ENCODE measurements at places on chromosomes 3 and 15.
A peak's percentile ranks its signal among the peaks of the same experiment; 100 is the strongest.

DNA sequence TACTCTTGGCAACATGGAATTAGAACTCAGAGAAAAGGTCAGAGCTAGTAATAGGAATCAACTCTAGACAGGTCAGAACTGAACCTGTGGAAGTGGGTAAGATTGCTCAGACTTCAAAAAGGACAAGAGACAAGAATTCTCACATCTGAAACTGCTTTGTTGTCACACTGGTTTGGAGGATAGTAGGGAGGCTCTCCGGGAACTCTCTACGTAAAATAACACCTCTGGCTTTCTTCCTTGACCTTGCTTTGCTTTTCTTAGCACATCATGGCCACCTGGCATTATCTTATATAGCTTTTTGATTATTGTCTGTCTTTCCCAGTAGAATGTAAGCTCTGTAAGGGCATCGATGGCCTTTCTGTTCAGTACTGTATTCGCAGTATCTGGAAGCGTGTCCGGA, 13.2 kb upstream of the NFKBIZ start:
- DNase-seq, result no peak

- peak; percentile 41 for DNase-seq
These were observed 5.0 kb downstream of the FAM219B start for GRCh38 chr15:74901612-74902063.

DNA sequence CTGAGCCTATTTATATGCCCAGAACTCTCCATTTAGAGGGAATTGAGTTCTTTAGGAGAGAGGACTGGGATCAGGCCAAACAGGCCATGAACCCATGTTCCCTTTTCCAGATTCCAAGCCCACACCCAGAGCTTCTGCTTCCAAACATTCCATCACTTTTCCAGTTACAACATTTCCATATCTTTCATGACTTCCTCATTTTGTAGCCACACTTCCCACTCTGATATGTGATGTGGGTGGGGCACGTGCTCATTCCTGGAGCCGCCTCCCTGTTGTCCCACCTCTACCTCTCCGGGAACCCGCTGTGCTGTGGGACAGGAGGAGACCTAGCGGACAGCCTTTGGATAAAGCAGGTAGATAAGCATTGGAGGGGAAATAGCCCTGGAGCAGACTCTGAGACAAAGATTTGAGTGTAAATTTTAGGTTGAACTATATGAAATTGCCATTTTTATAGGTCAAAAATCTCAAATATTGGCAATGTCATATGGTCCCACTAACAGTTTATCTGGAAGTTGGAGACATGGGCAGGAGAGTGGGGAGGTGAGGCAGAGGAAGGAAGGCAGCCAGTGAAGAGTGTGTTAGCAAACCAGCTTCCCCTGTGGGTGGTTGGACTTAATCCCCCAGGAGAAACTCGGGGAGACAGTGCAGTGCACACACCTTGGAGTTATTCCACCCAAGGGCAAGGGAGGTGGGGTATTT, 31.8 kb downstream of the CYP8B1 start:
- DNase-seq, result no peak

- no peak for DNase-seq
These were observed 24.9 kb upstream of the THRB start for GRCh38 chr3:24519368-24520100.

- DNase-seq, result no peak
These were observed 730 bp downstream of the MYD88 start for GRCh38 chr3:38139191-38139590.

- no peak for DNase-seq
These were observed 11.7 kb upstream of the TCF12 start for GRCh38 chr15:56906766-56907165.

- DNase-seq, result no peak
These were observed 8.1 kb downstream of the EDEM1 start for GRCh38 chr3:5195605-5196004.

DNA sequence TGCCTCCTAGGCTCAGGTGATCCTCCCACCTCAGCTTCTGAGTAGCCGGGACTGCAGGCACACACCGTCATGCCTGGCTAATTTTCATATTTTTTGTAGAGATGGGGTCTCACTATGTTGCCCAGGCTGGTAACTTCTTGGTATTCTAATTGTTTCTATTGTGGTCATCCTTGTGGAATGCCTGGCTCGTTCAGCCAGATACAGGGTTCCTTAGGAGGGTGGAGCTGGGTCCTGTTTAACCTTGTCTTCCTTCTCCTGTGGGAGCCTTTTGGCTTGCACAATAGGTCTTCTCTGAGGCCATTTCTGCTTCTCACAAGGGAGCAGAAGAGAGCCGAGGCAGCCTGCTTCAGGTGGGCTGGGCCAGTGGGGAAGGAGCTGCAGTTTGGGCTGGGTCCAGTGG, 15.7 kb downstream of the PLEKHO2 start:
- DNase-seq, result no peak

- no peak for DNase-seq
These were observed 37.0 kb upstream of the TRIM71 start for GRCh38 chr3:32780735-32781210.

GRCh38 chr15:89490814-89491315, 5.5 kb downstream of the RHCG start:
- DNase-seq, result no peak

Data from stimulated activated CD8-positive, alpha-beta memory T cell treated with anti-CD3 and anti-CD28 coated beads, Interleukin-2, amount 100 ng/mL, for 1 hour (primary cell).